Thyroid gland (tissue), 4 donors: ENCODE measurements at places on chromosomes 1 and 21.

DNA sequence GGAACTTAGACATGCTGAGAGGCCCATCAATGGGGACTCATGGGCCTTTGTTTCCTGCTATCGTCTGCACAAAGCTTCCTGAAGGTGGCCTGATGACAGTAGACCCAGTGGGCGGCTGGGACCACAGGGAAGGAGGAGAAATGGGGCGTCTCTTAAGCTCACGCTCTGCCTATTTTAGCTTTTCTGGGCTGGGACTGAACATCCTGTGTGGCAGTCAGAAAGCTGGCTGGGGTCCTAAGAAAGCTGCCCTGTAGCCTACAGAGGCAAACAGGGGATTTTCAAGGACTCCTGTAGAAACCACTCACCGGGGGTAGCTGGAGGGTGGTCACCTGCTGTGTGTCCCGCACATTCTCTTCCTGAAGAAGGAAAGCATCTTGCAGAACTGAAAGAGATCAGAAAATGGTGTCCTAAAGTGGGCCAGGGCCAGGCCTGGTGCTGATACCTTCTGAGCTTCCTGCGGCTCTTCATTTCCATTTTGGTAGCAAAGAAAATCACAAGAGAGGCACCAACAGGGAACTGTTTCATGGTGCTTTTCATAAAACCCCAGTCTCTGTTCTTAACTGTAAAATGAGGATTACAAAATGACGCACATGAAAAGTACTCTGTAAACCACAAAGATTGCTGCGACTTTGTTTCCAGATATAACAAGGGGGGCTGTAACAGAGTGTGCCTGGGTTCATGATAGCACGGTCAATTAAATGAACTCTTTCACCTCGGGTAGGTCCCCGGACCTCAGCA is 8.6 kb downstream of the ZNF496 start:
- H3K27me3 ChIP-seq, result no peaks in the 10 kb centered on the region
- H3K36me3 ChIP-seq, result peaks cover 21% of the 10 kb centered on the region
- H3K4me1 ChIP-seq, result no peaks in the 10 kb centered on the region

DNA sequence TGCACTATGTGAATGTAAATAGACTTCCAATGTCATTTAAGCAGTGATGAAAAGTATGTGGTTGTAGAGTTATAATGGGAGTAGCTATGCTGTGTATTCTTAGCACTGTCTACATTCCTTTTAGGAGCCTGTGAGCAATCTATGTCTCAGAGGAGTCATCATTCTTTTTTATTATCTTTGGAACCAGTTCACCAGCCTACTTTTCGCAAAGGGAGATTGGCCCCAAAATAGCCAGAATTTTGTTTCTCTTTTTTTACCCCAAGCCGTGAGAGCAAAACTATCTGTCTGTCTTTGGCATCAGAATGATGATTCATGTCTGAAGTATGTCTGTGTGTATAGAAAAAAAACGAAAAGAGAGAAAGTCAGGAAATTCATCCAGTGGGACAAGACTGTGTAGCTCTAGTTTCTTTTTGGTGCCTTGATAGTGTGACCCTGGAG is 44.2 kb downstream of the OSBPL9 start:
- peaks cover 8% of the 10 kb centered on the region for H3K4me1 ChIP-seq
- no peak overlapping the region for H3K4me3 ChIP-seq
- H3K27ac ChIP-seq, result no peak overlapping the region
- H3K27me3 ChIP-seq, result no peaks in the 10 kb centered on the region
- H3K36me3 ChIP-seq, result no peaks in the 10 kb centered on the region

- H3K4me1 ChIP-seq, result peaks cover 52% of the 10 kb centered on the region
Measured at GRCh38 chr1:206716870-206717673, 32.4 kb downstream of the MAPKAPK2 start.

DNA sequence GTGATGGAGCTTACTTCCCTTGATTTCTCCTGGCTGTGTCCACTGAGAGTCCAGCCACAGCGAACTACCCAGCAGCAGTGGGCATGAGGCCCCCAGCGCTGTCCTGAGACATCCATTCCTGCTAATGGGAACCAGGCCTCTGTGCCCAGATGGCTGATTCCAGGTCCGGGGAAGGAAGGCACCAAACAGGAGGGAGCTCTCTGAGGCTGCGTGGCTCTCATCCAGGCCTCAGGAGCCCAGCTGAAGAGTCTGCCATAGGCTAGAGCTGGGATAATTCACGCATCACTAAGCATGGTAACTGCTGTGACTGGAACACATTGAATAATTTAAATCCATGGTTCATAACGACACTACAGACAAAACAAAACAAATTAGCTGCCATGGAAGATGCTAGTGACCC is 24.7 kb upstream of the LRRC47 start:
- peaks cover 25% of the 10 kb centered on the region for H3K36me3 ChIP-seq
- no peak overlapping the region for H3K4me3 ChIP-seq
- no peaks in the 10 kb centered on the region for H3K27me3 ChIP-seq
- no peaks in the 10 kb centered on the region for H3K4me1 ChIP-seq

- H3K27ac ChIP-seq, result no peak overlapping the region
- H3K36me3 ChIP-seq, result no peaks in the 10 kb centered on the region
- H3K4me1 ChIP-seq, result no peaks in the 10 kb centered on the region
- H3K4me3 ChIP-seq, result no peak overlapping the region
- H3K27me3 ChIP-seq, result no peaks in the 10 kb centered on the region
Measured at GRCh38 chr1:87478231-87478630, 149.6 kb downstream of the LMO4 start.

GRCh38 chr1:214228976-214229375 is 52.0 kb upstream of the SMYD2 start:
- H3K4me1 ChIP-seq, result no peaks in the 10 kb centered on the region
- no peaks in the 10 kb centered on the region for H3K36me3 ChIP-seq
- H3K27me3 ChIP-seq, result no peaks in the 10 kb centered on the region
- no peak for DNase-seq
- H3K27ac ChIP-seq, result no peak overlapping the region
- no peak overlapping the region for H3K4me3 ChIP-seq

- H3K27ac ChIP-seq, result no peak overlapping the region
- H3K4me3 ChIP-seq, result no peak overlapping the region
- H3K27me3 ChIP-seq, result no peaks in the 10 kb centered on the region
- no peak for DNase-seq
- no peaks in the 10 kb centered on the region for H3K4me1 ChIP-seq
Measured at GRCh38 chr1:3407021-3407420, 47.4 kb upstream of the ARHGEF16 start.

DNA sequence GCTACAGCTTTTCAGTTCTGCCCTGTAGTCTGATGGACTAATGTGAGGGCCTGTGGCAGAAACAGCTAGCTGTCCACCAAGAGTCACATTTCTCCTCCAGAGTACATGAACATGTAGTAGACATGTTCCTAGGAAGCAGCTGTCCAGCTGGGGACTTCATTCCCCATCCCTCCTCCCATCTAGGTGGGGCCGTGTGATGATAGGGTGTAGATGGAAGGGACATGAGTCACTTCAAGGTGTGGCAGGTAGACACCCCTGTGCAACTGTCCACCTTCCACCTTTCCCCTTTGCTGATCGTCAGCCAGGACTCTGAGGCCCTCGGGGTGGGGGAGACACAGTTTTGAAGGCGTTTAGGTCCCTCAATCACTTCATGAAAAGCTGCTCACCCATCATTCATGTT is 3.6 kb upstream of the RD3 start:
- DNase-seq, result no peak
- H3K27ac ChIP-seq, result no peak overlapping the region
- H3K27me3 ChIP-seq, result peaks cover 10% of the 10 kb centered on the region

GRCh38 chr1:61450872-61451571 is 273.9 kb downstream of the TM2D1 start:
- H3K27me3 ChIP-seq, result no peaks in the 10 kb centered on the region
- no peak overlapping the region for H3K4me3 ChIP-seq
- no peaks in the 10 kb centered on the region for H3K36me3 ChIP-seq
- no peak for DNase-seq

GRCh38 chr21:33608559-33608958 is 20.1 kb upstream of the DONSON start:
- peaks cover 4% of the 10 kb centered on the region for H3K36me3 ChIP-seq
- no peaks in the 10 kb centered on the region for H3K4me1 ChIP-seq
- DNase-seq, result no peak
- no peaks in the 10 kb centered on the region for H3K27me3 ChIP-seq
